ENCODE measurements at places on chromosomes 4 and X.

DNA sequence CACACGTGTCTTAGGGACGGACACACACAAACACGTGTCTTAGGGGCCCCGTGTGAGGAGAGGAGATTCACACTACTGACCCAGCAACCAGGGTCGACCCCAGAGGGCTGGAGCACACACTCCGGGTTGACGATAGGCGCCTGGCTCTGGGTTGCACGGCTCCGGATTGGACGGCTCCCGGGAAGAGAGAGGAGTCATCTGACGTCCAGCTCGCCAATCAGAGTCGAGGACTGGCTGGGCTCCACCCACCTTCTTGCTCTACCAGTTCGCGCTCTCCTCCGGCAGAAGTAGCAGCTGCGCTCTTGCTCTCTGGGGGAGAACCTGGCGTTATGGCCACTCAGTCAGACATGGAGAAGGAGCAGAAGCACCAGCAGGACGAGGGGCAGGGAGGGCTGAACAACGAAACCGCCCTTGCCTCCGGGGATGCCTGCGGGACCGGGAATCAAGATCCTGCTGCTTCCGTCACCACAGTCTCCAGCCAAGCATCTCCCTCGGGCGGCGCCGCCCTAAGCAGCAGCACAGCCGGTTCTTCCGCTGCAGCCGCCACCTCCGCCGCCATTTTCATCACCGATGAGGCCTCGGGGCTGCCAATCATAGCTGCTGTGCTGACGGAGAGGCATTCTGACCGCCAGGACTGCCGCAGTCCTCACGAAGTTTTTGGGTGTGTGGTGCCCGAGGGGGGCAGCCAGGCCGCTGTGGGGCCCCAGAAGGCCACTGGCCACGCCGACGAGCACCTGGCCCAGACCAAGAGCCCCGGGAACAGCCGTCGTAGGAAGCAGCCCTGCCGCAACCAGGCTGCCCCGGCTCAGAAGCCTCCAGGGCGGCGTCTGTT is 74.3 kb downstream of the NUDT10 start:
- no peak for DNase-seq

DNA sequence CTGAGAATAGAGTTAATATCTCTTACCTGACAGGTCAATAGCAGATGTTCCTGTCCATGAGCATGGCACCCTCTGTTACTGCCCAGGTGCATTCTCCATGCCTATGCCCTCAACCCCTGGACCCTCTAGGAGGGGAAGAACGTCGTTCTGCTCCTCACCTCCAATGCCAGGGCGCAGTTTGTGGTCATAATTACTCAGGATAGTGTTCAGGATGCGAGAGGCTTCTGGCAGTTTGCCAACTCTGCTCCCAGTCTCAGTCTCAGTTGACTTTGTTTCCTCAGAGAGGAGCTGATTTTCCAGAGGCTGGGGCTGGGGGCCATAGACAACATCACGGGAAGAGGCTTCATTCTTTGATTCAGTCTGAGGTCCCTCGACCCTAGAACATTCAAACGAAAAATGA is 4.4 kb downstream of the GABRE start:
- DNase-seq: no peak

DNA sequence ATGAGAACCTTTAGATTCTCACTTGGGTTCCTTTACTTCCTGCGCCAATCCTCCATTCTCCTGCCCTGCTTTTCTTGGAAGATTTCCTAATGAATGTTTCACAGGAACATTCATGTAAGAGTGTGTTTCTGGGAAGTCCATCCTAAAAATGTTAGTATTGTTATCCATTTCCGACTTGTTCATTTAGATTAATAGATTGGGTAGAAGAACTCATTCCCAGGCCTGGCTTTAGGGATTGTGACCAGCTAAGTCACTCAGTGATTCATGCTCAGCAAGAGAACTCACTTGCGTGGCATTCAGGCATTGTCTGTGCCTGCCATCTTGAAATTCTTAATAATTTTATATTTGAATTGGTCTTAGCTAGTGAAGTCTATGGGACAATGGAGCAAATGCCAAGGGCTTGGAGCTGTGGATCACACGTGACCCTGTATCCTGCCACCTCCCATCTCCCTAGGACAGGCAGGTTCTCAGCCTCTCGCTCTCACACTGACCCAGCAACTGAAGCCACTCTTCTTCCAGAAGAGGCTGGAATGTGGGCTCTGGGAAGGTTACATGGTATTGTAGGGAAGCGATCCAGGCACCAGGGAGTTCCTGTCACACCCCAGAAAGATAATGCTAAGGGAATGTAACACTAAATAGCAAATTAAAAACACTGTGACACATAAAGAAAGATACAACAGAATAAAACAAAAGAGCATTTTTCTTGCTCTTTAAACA is 562.1 kb downstream of the TMA16 start:
- DNase-seq: no peak

DNA sequence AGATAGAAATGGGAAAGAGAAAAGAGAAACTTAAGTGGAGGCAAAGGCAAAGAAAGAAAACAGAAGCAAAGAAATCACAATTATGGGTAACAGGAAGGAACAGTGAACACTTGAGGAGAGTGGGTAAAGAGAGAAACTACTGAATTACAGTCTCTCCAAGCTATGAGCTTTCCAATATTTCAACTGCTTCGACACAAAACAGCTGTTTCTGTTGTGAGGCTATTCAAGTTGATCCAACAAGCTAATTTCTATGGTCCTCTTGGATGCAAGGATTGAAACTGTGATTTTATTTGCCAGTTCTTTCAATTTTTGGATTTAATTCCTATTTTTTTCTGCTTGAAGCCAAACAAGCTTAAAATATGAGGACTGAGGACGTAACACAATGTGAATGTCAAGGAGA is 80.5 kb upstream of the ADGRA3 start:
- DNase-seq: no peak

DNA sequence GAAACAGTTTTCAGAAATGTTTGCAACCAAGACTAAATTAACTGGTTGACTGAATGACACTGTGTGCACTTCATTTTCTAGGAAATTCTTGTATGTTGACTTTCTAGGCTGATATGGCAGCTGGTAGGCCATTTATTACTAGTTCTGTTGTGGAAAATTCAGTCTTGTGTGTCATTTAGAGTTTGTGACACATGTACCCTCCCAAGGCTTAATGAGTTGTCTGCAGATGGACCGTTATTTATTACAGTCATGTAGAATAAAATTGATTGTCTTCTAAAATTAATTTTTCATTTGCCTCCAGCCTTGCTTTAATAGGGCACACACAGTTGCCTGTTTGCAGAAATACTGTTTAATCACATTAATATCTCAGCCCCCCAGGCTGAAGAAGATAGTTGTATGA is 30.7 kb downstream of the DACH2 start:
- DNase-seq: no peak

- no peak for DNase-seq
These were observed 17.7 kb downstream of the MRFAP1 start for GRCh38 chr4:6658209-6658595.

DNA sequence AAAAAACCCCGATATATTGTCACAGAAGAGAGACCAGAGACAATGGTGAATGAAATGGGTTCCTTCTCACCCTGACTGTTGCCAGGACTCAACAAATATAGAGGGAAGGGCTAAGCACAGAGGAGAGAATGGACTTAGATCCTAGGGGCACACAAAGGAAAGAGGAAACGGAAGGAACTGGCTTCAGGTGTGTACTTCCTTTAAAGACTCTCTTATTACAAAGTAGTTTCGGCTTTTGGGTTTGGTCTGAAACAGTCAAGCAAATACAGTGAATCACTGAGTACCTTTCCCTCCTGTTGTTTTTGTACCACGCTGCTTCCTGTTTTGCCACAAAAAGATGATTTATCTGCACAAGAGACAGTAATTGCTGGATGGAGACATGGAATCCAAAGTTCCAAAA is 46.1 kb upstream of the S100G start:
- DNase-seq: no peak
